ENCODE measurements at places on chromosomes 6 and 20. TPM values are rescaled to one million over a fixed set of nuclear protein-coding genes. Genes with fewer than 3 reads are reported as not detected.

DNA sequence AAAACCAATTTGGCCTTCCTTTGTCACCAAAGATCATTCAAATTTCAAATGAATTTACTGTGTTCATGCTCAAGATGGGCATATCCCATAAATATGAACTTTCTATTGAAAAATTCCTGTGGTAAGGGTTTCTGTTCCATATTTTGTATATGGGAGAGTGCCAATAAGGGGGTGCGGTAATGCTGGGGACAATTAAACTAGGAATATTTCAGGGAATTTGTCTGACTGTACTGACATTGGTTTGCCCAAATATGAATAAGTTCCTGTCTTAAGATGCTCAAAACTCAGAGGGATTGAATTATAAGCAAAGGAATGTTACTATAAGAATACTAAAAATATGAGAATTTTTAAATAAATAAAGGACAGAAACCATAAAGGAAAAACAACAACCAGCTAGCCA, 553.0 kb upstream of the MARCKS start:
- H3K4me3 ChIP-seq = no peak overlapping the region
- DNase-seq = no peak
- H3K4me1 ChIP-seq = no peaks in the 10 kb centered on the region
- no peaks in the 10 kb centered on the region for H3K36me3 ChIP-seq

RCAN2 gene
- total RNA-seq = 23.3 TPM

DNA sequence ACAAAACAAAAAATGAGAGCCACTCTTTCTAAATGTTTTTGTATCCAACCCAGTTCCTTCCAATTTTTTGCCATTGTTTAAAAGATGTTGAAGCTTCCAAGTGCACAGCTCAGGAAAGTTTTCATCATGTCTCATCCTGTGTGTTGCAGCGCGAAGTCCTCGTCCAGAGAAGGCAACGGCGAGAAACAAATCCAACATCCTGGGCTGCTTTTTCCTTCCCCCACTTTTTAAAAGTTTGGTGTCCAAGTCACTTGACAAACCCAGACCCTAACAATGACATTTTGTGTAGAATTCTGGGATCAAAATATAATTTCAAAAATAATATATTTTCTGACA, 92.3 kb downstream of the ANKRD60 start:
- no peaks in the 10 kb centered on the region for H3K36me3 ChIP-seq
- peaks cover 19% of the 10 kb centered on the region for H3K4me1 ChIP-seq
- H3K27me3 ChIP-seq = peaks cover 73% of the 10 kb centered on the region
- DNase-seq = no peak
- no peak overlapping the region for H3K27ac ChIP-seq

- H3K27me3 ChIP-seq = no peaks in the 10 kb centered on the region
- no peak overlapping the region for H3K4me3 ChIP-seq
- H3K36me3 ChIP-seq = peaks cover 3% of the 10 kb centered on the region
- DNase-seq = no peak
Measured at GRCh38 chr6:51983564-51983963, 103.8 kb downstream of the PKHD1 start.

DNA sequence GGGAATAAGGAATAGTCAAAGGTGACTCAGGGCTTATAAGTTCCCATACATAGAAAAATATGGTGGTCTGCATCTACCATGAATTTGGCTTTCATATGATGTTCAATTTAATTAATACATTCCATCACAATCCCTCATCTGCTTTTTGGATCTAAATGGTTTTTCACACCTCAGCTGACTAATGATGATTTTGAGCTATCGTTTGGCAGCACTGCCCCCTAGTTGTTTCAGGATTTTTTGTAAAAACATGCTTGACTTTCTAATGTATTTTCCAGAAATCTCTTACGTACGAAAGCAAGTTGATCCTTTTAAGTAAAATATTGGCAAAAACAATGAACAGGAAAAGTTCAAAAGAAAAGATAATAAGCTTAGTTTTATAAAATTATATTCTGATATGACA, 408.6 kb upstream of the ADGRB3 start:
- no peak for DNase-seq
- H3K4me3 ChIP-seq = no peak overlapping the region

DNA sequence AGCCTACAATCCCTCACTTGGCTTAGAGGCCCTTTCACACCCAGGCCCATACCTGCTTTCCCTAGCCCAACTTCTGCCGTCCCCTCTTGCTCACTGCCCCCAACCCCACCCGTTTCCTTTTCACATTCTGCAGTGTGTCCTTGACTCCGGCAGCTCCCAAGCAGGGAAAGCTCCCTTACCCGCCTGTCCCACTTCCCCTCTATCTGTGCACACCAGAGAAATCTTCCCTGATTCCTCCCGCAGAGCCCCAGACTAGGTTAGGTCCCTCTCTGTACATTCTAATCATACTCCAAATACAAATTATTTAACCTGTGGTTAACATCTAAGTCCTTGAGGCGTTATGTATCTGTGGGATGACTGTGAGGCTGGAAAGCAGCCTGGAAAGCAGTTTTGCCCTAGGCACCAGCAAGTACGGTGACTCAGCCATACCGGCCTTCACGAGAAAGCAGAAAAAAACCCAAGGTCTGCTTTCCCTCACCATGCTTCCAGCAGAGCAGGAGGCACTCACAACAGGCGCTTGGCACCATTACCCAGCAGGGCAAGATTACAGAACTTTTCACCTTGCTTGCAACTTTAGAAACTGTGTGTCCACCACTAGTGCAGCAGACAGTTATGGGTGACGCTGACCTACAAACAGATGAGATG, 22.3 kb downstream of the ELOVL5 start:
- no peaks in the 10 kb centered on the region for H3K36me3 ChIP-seq
- H3K4me3 ChIP-seq = no peak overlapping the region
- no peak for DNase-seq

DNA sequence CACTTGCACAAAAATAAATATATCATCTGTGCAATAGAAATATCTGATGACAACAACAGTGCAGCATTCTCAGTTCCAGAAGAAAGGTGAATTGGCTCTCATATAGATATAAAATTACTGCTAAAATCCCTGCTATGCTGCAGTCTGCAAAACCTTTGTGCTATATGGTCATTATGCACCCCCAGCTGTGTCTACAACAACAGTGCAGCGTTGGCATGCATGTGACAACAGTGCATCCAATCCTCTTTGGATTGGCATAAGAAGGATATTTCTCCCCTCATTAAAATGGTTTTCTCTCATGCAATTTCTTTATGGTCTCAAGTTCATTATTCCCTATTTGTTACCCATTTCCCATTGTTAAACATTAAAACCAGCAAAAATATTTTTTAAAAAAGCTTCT, 23.1 kb downstream of the OR2B6 start:
- H3K27me3 ChIP-seq = peaks cover 26% of the 10 kb centered on the region
- H3K36me3 ChIP-seq = no peaks in the 10 kb centered on the region
- H3K4me1 ChIP-seq = no peaks in the 10 kb centered on the region
- DNase-seq = no peak
- H3K4me3 ChIP-seq = no peak overlapping the region

GRCh38 chr20:14418376-14418775, 81.0 kb upstream of the FLRT3 start:
- H3K4me1 ChIP-seq = peaks cover 23% of the 10 kb centered on the region
- no peaks in the 10 kb centered on the region for H3K27me3 ChIP-seq
- DNase-seq = no peak
- no peak overlapping the region for H3K27ac ChIP-seq

GRCh38 chr20:15561707-15562404, 1011.4 kb downstream of the KIF16B start:
- no peak for DNase-seq
- no peak overlapping the region for H3K4me3 ChIP-seq
- H3K27ac ChIP-seq = no peak overlapping the region
- H3K36me3 ChIP-seq = no peaks in the 10 kb centered on the region
- H3K4me1 ChIP-seq = peaks cover 3% of the 10 kb centered on the region

GRCh38 chr20:33273117-33273851, 9.7 kb upstream of the BPIFB1 start:
- DNase-seq = no peak
- peaks cover 15% of the 10 kb centered on the region for H3K27me3 ChIP-seq
- H3K4me3 ChIP-seq = no peak overlapping the region
- H3K36me3 ChIP-seq = no peaks in the 10 kb centered on the region
- H3K4me1 ChIP-seq = peaks cover 23% of the 10 kb centered on the region

DNA sequence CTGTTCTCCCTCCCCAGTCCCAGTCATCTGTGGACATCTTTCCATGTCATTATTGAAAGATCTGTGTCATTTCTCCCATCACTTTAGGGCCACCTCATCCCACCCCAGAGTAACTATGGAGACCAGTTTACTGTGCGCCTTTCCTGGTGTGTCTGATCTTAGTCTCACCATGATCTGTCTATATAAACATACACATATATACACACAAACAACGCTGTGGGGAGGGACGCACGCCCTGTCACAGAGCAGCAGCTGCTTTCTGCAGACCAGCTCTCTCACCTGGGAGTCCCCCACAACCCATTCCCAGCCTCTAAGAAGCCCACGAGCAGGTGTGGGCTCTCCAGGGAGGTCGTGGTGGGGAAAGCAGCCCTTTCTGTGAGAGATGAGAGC, 68.1 kb upstream of the TOX2 start:
- no peak overlapping the region for H3K4me3 ChIP-seq
- no peak overlapping the region for H3K27ac ChIP-seq
- peaks cover 1% of the 10 kb centered on the region for H3K4me1 ChIP-seq
- peaks cover 11% of the 10 kb centered on the region for H3K27me3 ChIP-seq

DNA sequence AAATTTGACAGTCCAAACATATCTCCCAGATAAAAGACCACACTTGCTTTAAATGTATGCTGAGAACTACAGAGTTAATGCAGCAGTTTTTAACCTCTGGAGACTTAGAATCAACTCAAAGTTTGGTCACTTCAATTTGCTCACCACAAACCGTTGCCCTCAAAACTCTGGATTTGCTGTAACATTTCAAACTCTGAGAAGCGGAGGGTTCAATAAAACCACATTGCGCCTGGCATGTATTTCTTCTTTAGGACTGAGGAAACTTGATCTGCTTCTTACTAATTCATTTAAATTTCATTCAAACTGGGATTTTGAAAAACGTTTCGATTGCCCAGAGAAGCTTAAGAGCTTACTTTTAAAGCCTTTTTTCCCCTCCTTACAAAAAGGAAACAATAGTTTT, 115.8 kb downstream of the MTFR2 start:
- no peaks in the 10 kb centered on the region for H3K27me3 ChIP-seq
- no peak overlapping the region for H3K4me3 ChIP-seq
- H3K4me1 ChIP-seq = peaks cover 16% of the 10 kb centered on the region
- H3K36me3 ChIP-seq = no peaks in the 10 kb centered on the region

DNA sequence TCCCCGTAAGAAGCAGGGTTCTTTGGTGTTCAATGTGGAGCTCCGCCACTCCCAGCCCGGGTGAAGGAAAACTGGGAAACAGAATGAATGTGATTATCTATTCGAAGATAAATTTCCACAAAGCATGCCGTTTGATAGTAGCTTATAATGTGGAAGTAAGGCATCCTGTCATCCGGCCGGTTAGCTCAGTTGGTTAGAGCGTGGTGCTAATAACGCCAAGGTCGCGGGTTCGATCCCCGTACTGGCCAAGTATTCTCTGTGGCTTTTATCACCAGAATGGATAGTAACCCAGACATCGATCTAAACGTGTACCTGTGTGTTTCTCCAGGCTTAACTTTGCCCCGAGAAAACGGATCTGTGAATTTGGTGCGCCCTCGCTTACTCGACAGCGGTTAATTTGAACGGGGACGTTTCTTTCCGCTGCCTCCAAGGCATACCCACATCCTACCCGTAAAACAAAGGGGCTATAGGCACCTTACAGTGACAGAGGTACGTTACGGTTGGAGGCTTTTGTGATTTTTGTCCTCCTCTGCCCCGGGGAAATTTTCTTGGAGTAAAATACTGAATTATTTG, 215.2 kb upstream of the ZNF184 start:
- peak; percentile 64 for DNase-seq
- no peaks in the 10 kb centered on the region for H3K4me1 ChIP-seq
- peak overlapping the region; percentile 98 for H3K27ac ChIP-seq
- no peaks in the 10 kb centered on the region for H3K36me3 ChIP-seq
- H3K4me3 ChIP-seq = peak overlapping the region; percentile 88
- H3K27me3 ChIP-seq = peaks cover 29% of the 10 kb centered on the region

DNA sequence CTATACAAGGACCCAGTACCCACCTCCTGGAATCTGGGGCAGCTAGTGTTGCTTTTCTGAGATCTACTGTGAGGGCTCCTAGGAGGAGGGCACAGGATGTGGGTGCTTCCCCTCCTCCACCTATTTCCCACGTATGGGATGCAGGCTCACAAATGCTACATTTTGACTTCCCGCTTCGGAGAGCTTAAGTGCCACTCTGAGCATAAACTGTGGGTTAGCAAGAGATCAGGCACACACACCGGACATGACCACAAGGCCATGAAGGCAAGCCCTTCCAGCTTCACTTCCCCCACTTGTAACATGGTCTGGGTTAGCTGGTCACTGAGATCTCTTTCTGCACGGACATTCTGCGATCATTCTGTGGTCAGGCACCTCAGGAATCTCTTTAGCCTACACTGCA, 15.7 kb upstream of the TGM3 start:
- H3K36me3 ChIP-seq = no peaks in the 10 kb centered on the region
- no peak for DNase-seq
- H3K4me3 ChIP-seq = no peak overlapping the region

PHACTR3 gene
- 1.4 TPM for total RNA-seq

DNA sequence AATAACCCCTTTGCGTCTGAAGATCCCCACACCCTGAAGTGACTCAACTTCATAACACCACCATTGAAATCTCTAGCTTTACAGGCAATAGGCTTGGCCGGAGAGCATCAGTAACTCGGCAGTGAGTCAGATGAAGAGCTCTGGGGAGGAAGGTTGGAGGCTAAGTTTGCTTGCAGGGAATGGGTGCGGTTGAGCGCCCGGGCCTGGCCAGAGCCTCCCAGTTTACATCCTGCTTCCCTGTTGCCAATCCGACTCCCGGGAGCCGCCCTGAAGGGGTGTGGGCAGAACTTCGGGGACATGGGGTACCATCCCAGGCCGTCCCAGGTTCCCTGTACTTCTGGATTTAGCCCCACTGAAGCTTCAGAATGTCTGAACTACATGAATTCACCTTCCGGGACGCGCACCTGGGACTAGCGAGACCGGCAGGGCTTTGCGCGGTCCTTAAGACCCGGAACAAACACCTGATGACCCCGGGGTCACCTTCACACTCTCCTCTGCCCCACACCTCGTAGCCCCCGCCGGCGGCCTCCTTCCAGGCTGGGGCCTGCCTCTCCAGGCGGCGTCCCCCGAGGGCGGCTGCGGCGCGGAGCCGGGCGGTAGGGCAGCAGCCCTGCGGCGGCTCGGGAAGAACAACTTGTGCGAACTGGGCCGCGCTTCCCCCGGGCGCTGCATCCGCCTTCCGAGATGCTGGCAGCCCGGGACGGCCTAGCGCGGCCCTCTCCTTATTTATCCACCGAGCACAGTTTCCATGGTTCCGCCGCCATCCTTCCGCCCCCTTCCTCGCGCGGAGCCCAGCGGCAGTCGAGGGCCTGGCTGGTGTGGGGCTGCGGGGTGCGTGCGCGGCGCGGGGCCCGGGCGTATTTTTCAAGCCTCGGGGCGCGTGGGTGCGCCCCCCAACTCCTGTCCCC, 56.6 kb upstream of the RREB1 start:
- H3K27me3 ChIP-seq = no peaks in the 10 kb centered on the region
- peak; percentile 26 for DNase-seq
- H3K4me3 ChIP-seq = peak overlapping the region; percentile 60
- H3K27ac ChIP-seq = peak overlapping the region; percentile 87

BPIFB1 gene
- not detected for total RNA-seq

OVOL2 gene
- total RNA-seq = 5.4 TPM
